ENCODE measurements at places on chromosomes 1 and 21.

DNA sequence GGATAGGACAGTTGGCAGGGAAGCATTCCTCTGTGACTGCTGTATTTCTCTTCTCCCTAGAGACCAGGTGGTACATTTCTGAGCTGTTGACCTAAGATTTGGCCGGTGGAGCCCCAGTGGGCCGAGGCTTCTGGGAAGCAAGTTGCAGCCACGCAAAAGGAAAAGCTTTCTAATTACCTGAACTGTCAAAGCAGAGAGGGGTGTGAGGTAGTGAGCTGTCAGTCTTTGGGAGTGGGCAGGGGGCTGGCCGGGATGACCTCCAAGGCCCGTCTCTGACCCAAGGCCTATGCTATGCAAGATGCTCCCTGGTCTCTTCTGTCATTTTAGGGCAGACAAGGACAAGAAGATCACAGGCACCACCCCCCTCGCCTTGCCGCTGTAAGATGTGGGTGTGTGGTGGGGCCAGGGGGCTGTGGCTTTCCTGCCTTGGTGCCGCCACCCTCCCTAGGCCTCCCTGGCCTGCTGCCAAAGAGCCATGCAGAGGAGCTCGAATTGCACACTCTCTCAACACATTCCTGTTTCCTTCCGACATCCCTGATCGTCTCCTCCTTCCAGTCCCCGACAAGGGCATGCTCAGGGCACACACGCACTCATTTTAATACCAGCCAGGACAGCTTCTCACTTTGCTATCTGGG, 7.7 kb downstream of the PADI1 start:
- peak; percentile 53 for DNase-seq

DNA sequence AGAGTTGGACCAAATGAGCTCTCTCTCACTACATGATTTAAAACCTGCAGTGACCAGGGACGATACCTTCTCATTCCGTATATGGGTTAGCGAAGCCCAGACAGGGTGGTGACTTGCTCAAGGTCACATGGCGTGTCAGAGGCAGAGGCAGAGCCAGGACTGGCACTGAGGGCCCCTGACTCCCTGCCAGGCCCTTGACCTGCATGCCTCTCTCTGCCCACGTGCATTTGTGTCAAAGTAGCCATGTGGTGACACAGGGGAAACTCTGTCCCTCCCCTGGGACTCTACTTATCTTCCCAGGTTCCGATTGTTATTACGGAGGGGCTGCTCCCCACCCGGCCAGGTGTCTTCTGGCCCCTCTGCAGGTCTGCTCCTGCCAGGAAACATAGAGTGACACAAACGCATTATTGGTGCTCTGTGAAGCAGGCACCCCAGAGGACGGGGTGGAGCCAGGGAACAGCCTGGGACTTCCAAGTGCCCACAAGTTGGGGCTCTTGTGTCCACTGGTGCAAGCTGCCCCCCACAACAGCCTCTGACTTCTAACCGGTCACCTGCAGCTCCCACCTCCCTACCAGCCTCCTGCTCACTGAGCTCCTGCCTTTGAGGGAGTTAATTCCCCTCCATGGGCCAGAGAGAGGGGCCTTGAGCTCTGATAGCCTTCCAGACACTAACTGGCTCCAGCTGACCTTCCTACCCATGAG, 7.3 kb upstream of the TINAGL1 start:
- DNase-seq: no peak

GRCh38 chr1:213492161-213493041, 441.4 kb downstream of the RPS6KC1 start:
- DNase-seq: no peak

GRCh38 chr1:196317535-196318522, 290.4 kb downstream of the KCNT2 start:
- DNase-seq: no peak

DNA sequence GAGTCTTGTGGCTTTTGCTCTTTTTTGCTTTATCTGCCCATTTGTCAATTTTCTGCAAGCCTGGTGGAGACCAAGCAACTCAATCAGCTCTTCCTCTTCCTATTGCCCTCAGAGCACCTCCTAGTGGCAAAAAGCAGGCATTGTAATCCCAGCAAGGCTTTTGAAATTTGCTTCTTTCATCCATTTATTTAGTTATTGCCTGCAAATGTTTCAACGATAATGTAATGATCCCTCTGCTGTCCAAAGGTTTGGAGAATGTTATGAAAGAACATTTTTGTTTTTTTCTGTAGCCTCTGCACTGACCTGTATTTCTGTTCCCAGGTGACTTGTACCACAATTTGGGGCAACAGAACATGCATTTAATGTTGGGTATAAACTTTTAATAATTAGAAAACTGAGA, 127.8 kb downstream of the GABPA start:
- DNase-seq: peak; percentile 25

GRCh38 chr1:1942753-1943656, 23.9 kb upstream of the TMEM52 start:
- no peak for DNase-seq

- DNase-seq: no peak
Observed at GRCh38 chr1:67479146-67479891, 49.1 kb upstream of the SERBP1 start.

- DNase-seq: no peak
Observed at GRCh38 chr1:180424848-180425457, 77.4 kb downstream of the ACBD6 start.

DNA sequence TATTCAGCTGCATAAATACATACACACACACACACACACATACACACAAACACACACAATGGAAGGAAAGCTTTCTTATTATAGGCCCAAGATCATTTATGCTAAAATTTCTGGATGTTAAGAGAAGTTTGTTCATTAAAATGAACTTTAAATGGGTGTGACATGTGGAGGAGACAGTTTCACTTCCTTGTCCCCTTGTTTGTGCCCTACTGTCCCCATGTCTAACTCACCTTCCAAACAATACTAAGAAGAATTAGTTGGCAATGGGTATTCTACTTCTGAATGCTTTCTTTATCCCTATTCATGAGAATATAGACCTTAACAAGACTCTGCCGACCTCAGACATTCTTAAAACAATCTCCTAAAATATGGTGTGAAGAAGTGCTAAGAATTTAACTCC, 63.5 kb upstream of the NRIP1 start:
- no peak for DNase-seq

GRCh38 chr1:73604739-73605138, 593.2 kb downstream of the LRRIQ3 start:
- no peak for DNase-seq

- no peak for DNase-seq
Observed at GRCh38 chr1:221761354-221762002, 19.6 kb upstream of the DUSP10 start.

GRCh38 chr1:164598719-164599118, 39.7 kb downstream of the PBX1 start:
- DNase-seq: no peak

DNA sequence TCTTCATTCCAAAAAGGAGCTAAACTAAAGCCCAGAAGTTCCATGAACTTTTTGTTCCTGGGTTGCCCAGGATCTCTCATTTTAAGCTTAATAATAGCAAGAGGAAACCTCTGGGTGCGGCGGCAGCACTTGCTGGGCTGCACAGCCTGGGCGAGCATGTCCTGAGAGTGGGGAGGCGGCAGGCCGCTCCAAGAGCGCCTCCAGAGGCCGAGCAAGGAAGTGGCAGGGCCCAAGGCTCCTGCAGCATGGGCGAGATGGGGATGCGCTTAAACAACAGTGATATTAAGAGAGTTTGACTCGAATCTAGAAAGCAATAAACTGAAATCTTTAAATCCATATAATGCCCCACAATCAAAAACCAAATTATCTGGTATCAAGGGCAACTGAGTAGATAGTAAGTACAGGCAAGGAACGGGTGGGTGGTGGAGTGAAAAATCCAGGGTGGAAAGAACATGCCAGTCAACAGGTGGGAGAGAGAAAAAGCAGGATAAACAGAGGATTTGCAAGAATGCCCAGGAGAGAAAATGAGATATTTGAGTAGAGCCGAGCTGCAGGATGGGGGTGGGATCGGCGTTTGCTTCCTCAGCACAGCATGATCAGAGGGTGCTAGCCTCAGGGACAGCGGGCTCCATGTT, 14.1 kb upstream of the TNR start:
- DNase-seq: no peak

- DNase-seq: no peak
Observed at GRCh38 chr21:27122686-27123085, 155.8 kb upstream of the ADAMTS5 start.

DNA sequence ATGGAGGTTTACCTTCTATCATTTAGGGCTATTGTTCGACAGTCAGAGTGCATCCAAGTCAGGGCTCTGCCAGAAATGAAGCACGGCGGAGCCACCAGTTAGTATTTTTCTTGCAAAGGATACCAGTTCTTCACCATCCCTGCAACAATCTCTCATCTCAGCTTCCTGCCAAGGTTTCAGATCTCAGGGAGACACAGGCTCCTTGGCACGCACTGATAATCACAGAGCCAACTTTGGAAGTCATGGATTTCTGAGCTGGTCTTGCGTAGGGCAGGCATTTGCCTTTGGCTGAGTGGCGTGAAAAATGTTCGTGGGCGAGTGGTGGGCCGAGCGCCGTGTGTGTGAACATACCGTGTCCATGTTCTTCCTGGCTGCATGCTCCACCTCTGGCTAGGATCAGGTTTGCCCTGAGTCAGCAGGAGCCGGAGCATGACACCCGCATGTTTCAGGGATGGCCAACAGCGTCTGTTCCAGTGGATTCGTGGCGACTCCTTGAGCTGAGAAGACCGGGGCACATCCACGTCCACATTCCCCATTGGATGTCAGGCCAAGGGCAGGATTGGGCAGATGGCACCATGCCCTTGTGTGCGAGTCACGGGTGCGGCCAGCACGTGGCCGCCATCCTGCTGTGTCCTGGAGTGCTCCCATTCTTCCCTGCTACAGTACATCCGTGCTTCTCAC, 118.5 kb upstream of the C1orf174 start:
- no peak for DNase-seq

- no peak for DNase-seq
Observed at GRCh38 chr1:109751531-109752260, 10.9 kb upstream of the GSTM3 start.

- DNase-seq: no peak
Observed at GRCh38 chr1:109133815-109134214, 19.9 kb downstream of the ELAPOR1 start.

- DNase-seq: no peak
Observed at GRCh38 chr1:109156916-109157385, 43.0 kb downstream of the ELAPOR1 start.

DNA sequence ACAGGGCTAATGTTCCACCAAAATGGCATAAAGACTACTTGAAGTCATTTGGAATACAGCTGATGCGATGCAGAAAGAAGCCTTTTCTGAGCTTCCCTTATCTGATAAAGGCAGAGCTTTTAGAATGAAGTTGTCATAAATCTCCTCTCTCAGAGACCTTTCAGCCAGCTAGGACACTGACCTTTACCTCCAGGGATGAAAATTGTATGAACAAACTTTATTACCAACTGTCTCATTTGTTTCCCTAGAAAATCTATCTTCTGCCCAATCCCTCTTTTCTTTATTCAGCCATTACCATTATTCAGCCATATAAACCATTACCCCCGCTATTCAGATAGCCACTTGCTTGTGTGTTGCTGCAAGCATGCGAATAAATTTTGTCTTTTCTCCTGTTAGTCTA, 29.7 kb upstream of the RNF2 start:
- DNase-seq: no peak

DNA sequence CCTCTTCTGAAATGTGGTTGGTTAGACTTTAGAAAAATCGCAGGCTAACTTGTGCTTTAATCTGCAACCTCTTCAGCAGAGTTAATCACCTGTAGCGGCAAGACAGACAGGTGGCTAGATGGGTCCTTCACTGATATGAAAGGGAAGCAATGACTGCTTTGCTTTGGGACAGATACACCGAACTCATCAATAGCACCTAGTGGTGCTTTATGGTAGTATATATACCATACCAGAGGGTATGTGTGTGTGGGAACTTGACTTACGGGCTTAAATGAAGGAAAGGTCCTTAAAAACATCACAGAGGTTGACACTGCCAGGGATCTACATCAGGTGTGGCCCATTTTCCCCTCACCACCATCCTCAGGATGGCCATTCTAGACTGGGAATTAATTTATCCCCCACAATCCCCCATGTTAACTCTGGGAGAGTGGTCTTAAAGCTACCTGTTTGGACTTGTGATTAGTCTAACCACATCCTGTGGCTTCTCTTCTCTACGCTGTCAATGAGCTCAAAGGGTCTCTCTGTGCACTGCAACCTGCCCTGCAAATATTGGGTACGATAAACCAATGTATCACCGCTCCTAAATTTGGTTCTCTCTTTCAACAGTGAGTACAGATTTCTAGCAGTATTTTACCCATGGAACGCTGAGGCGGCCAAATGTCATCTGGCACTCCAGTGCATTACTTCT, 162.7 kb downstream of the SIPA1L2 start:
- no peak for DNase-seq

DNA sequence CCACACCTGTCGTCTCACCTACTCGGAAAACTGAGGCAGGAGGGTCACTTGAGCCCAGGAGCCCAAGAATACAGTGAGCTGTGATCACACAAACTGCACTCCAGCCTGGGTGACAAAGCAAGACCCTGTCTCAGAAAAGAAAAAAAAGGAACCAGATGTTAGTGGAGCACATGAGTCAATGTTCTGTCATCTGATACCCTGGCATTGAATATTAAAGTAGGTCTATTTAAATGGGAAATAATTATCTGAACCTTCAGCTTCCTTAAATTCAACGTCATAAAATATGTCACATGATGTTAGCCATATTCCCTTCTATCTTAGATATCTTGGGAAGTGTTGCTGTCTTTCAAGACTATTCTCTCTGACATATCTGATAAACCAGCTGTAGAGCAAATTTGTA, 47.3 kb downstream of the NCAM2 start:
- DNase-seq: no peak

- no peak for DNase-seq
Observed at GRCh38 chr1:118340928-118341910, 156.2 kb upstream of the SPAG17 start.

DNA sequence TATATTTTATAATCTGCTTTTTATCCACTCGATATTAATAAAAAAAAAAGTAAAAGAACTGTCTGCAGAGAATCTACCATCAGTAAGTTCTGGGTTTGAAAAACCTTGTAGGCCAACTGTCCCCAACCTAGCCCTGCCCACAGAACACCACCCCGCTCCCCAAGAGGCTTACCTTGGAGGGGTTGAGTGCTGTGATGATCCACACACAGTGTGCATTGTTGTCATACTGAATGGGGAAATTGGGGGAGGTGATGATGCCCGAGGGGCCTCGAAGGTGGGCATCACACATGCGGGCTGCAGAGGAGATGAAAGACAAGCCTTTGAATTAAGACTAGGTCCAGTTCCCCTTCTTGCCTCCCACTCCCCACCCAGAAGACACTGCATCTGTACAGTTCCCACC, 53.3 kb upstream of the HMGB4 start:
- DNase-seq: no peak

DNA sequence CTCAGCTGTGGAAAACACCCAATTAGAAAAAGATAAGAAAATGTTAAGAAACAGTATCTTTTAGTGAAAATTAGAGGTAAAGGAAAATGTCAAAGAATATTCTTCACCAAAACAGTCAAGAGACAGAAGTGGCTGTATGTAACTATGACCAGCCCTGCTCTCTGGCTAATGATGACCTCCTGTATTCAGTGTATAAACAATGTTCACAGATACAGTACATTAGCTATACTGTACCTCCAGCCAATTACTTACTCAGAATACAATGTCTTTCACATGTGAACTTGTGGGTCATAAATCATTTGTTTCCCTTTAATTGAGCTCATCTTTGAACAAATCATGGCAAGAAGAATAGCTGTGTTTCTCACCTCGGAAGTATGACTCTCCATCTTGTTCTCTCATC, 432.0 kb downstream of the LMO4 start:
- no peak for DNase-seq

- no peak for DNase-seq
Observed at GRCh38 chr1:88401313-88401712, 282.8 kb upstream of the PKN2 start.

Measured in CD4-positive, alpha-beta T cell treated with Interleukin-15 for 4 hours (primary cell).